Progenitor cell of endocrine pancreas (in vitro differentiated cells): ENCODE measurements at places on chromosomes 1 and 21. TPM values are rescaled to one million over a fixed set of nuclear protein-coding genes. Genes with fewer than 3 reads are reported as not detected.

ABCB10 gene
- total RNA-seq, result 21.4 and 27.9 TPM in 2 replicates

CLCA1 gene
- total RNA-seq, result not detected in 2 replicates

HSD3B2 gene
- not detected in 2 replicates for total RNA-seq

FOXE3 gene
- total RNA-seq, result not detected in 2 replicates

- H3K27me3 ChIP-seq, result no peaks in the 10 kb centered on the region
- DNase-seq, result no peak
- no peak overlapping the region for H3K27ac ChIP-seq
- H3K4me3 ChIP-seq, result no peak overlapping the region
Observed at GRCh38 chr1:215360758-215361157, 206.3 kb upstream of the KCTD3 start.

- H3K27me3 ChIP-seq, result no peaks in the 10 kb centered on the region
- no peak for DNase-seq
- no peak overlapping the region for H3K4me3 ChIP-seq
Observed at GRCh38 chr1:68590473-68590872, 93.6 kb upstream of the DEPDC1 start.

DNA sequence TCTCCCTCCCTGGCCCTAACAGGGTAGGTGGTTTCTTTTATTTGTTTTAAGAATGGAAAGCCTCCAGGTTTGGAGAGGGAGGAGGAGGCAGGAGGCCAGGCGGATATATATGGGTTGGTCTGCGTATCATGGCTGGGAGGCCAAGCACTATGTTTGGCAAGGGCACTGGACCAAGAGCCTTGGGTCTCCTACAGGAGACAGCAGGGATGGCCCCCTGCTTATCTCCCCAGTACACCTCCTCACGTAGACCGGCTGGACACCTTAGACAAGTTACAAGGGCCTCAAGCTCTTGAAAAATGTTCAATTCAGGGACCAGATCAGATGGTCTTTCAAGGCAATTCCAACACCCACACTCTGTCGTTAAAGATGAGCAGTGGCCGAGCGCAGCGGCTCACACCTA is 10.9 kb downstream of the SLC41A1 start:
- peaks cover 12% of the 10 kb centered on the region for H3K36me3 ChIP-seq
- H3K4me3 ChIP-seq, result no peak overlapping the region
- H3K4me1 ChIP-seq, result peaks cover 5% of the 10 kb centered on the region

DNA sequence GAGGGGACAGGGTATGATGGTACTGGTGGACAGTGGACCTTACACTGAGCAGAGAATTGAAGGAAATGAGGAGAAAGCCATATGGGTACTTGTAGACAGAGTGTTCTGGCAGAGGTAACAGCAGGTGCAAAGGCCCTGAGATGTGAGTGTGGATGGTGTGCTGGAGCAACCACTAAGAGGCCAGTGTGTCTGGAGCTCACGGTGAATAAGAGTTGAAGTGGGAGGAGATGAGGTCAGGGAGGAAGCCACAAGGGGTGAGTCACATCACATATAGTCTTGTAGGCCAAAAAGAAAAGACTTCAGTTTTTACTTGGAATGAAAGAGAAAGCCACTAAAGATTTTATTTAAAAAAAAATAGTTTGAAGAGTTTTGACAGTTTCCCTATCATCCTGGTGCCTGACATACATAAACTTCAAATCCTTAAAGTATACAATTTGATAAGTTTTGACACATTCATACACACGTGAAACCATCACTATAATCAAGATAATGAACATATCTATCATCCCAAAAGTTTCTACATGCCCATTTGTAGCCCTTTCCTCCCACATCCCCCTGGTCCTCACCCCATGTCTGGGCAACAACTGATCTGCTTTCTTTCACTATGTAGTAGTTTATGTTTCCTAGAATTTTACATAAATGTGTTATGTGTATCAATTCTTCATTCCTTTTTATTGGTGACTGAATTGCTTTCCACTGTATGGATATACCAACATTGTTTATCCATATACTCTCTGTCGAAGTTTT is 148.4 kb downstream of the GPATCH2 start:
- no peaks in the 10 kb centered on the region for H3K27me3 ChIP-seq
- no peak for DNase-seq
- H3K27ac ChIP-seq, result no peak overlapping the region
- no peaks in the 10 kb centered on the region for H3K4me1 ChIP-seq
- peaks cover 23% of the 10 kb centered on the region for H3K36me3 ChIP-seq

DNA sequence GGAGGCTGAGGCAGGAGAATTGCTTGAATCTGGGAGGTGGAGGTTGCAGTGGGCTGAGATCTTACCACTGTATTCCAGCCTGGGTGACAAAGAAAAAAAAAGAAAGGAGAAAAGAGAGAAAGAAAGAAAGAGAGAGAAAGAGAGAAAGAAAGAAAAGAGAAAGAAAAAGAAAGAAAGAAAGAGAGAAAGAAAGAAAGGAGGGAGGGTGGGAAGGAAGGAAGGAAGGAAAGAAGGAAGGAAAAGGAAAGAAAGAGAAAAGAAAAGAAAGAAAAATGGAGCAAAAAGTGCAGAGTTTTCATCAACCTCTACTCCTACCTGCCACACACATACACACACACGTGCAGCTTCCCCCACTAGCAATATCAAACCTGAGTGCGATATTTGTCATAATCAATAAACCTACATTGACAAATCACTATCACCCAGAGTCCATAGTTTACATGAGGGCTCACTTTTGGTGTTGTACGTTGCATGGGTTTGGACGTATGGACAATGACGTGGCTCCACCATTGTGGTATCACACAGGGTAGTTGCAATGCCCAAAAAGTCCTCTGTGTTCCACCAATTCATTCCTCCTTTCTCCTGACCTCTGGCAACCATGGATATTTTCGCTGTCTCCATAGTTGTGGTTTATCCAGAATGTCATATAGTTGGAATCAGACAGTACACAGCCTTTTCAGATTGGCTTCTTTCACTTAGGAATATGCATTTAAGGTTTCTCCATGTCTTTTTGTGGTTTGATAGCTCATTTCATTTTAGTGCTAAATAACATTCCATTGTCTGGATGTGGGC is 36.5 kb downstream of the EVA1C start:
- no peaks in the 10 kb centered on the region for H3K27me3 ChIP-seq
- no peaks in the 10 kb centered on the region for H3K36me3 ChIP-seq
- H3K27ac ChIP-seq, result no peak overlapping the region
- no peaks in the 10 kb centered on the region for H3K4me1 ChIP-seq
- no peak overlapping the region for H3K4me3 ChIP-seq

DNA sequence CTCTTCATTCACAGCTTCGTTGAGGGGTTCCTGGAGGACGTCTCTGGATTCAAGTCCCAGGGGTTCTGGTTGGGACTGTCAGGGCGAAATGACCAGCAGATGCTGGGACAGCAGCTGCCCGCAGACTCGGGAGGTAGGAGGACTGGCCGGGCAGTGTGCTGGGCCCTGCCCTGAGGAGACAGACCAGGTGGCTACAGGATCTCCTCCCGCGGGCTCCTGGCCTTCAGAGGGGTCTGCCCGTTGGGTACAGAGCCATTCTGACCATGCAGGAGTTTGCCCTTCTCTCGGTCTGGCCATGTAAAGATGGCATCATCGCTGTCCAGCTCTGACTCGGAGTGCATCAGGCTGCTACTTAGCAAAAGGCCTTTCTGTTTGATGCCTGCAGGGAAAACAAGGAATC is 122.5 kb downstream of the KIAA0319L start:
- DNase-seq, result no peak
- H3K36me3 ChIP-seq, result peaks cover 25% of the 10 kb centered on the region
- H3K4me1 ChIP-seq, result no peaks in the 10 kb centered on the region
- H3K27me3 ChIP-seq, result no peaks in the 10 kb centered on the region

DNA sequence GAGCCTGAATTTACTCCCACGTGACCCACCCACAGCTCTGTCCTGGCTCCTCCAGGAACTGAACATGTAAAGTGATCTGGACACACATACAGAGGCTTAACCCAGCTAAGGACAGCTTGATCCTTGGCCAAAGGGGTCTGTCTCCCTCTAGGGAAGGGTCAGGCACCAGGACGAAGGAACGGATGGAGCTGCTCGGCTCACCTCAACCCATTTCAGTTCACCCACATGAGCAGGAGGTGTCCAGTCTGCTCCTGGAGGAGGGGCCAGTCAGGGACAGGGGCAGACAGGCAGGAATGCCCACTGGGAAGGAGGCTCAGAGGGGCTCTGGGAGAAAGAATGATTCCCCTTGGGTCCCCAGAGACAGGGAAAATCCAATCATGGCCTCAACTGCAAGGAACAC is 567.2 kb downstream of the PTPRU start:
- H3K4me1 ChIP-seq, result no peaks in the 10 kb centered on the region
- DNase-seq, result no peak
- no peaks in the 10 kb centered on the region for H3K36me3 ChIP-seq
- H3K27me3 ChIP-seq, result peaks cover 13% of the 10 kb centered on the region

DNA sequence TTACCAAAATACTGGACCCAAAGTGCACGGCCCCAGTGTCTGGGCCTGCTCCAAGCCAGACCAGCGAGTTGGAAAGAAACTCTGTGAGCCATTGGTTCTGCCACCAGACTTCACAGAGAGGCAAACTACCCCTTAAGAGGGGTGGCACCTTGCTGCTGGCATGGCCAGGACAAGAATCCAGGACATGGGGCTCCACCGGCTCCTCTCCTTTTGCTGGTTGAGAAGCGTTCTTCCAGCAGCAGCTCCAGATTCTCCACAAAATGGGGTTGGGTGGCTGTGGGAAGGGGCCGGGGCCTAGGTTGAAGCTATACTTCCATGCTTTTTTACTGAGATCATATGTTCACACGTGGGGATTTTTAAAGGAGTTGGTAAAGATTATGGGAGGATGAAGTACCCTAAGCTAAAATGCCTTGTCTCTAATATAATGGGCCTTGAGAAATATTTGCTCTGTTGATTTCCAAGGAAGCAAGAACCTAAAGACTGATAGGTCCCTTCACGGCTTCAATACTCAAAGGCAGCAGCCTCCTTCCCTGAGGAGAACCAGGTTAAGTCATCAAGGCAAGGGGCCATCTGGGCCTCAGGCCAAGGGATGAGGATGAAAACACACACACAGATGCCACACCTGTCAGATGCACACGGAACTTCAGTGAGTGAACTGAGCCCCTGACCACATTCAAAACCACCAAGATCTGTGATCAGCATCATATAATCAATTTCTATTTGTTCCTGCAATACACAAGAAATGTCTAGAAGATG is 3.1 kb downstream of the C1orf198 start:
- no peaks in the 10 kb centered on the region for H3K27me3 ChIP-seq
- no peak overlapping the region for H3K4me3 ChIP-seq
- peaks cover 44% of the 10 kb centered on the region for H3K4me1 ChIP-seq
- DNase-seq, result no peak
- peak overlapping the region; percentile 48 for H3K27ac ChIP-seq

DNA sequence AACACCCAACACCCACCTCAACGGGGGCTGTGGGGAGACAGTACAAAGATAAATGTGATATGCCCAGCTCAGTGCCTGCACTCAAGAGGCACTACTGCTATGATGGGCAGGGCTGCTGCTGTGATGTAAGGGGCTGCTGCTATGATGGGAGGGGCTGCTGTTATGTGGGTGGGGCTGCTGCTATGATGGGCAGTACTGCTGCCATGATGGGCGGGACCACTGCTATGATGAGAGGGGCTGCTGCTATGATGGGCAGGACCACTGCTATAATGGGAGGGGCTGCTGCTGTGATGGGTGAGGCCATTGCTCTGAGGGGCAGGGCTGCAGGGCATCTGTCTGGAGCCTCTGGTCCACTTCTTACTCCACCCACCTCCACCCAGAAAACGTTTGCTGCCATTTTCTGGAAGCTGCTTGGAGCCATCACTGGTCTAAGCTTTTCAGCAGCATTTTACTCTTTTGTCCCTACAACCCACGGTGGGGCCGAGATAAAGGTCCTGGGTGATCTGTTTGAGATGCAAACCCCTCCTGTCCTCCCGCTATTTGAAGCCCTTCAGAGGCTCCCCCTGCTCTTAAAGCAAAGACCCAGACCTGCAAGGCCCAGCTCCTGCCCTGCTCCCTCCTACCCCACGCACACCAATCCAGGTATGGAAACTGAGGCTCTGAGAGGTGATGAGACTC is 656.9 kb downstream of the PTPRU start:
- H3K36me3 ChIP-seq, result no peaks in the 10 kb centered on the region
- no peak overlapping the region for H3K27ac ChIP-seq
- H3K4me3 ChIP-seq, result no peak overlapping the region
- H3K27me3 ChIP-seq, result peaks cover 61% of the 10 kb centered on the region

- DNase-seq, result no peak
- no peaks in the 10 kb centered on the region for H3K36me3 ChIP-seq
- no peak overlapping the region for H3K27ac ChIP-seq
- H3K27me3 ChIP-seq, result no peaks in the 10 kb centered on the region
- no peaks in the 10 kb centered on the region for H3K4me1 ChIP-seq
- no peak overlapping the region for H3K4me3 ChIP-seq
Observed at GRCh38 chr1:235818632-235819136, 48.0 kb downstream of the LYST start.

DNA sequence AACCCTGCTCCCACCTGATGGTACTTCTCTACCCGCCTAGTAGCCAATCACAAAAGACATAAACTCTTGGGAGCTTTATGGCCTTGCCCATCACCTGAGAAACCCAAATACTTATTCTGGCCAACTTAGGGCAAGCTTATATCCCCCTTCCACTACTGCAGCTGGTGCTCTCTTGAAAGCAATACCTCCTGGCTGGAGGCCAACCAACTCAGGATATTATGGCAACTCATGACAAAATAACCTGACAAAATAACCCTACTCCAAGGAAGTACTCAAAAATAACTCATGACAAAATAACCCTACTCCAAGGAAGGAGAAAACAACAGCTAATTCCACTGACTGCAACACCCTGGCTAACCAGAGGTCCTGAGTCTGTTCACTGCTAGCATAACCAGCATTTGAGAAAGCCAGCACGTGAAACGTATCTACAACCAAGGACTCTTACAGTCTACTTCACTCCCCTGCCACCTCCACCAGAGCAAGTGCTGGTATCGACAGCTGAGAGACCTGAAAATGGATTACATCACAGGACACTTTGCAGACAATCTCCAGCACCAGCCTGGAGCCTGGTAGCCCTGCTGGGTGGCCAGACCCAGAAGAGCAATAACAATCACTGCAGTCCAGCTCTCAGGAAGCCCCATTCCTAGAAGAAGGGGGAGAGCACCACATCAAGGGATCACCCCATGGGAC is 179.9 kb downstream of the COL24A1 start:
- H3K4me3 ChIP-seq, result no peak overlapping the region
- no peak for DNase-seq
- H3K27ac ChIP-seq, result no peak overlapping the region
- H3K4me1 ChIP-seq, result no peaks in the 10 kb centered on the region
- H3K27me3 ChIP-seq, result no peaks in the 10 kb centered on the region

DNA sequence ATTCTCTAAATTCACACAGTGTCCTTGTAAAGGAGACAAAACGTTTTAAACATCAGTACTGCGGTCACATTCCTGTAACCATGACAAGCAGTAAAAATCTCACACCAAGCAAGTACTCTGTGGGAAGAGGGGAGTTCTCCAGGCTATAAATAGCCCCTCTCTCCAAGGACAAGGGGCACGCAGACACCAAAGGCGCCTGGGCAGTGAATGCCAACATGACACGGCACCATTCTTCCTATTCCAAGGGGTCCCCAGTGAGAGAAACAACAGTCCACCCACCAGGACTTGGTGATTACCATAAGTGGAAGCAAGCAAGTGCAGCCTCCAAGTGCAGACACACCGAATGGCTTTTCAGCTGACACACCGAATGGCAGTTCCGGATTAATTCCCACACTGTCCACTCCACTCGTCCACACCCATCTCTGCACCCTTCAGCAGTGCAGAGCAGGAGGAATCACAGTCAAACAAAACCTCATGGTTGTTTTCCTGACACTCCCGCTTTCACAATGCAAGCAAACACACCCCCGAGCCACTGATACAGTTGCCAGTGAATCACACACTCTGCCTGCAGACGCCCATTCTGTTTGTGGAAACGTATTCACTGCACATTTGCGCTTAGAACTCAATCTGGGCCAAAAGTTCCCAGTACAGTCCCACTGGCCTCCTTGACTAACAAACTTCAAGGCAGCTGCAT is 1.8 kb downstream of the PTTG1IP start:
- H3K27ac ChIP-seq, result peak overlapping the region; percentile 96
- peaks cover 52% of the 10 kb centered on the region for H3K4me1 ChIP-seq
- no peak for DNase-seq
- H3K27me3 ChIP-seq, result peaks cover 23% of the 10 kb centered on the region
